ENCODE measurements at places on chromosomes 6 and 20.

DNA sequence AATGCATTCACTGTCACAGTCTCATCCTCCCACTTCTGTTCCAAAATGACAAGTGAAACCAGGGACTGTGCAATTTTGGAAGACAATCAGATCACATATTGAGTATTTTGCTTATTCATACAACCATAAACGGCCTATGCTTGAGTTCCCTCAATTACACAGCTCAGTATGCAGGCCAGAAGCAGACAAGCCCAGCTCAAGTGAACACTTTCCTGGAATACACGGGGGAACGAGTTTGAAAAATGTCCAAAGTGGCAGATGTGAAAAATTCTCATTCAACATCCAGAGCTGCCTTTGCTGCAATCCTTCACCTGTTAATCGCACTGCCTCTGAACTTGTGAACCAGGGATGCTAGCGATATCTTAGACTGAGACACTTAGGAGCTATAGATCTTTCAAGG is 190.2 kb downstream of the COL9A1 start:
- no peak for DNase-seq

DNA sequence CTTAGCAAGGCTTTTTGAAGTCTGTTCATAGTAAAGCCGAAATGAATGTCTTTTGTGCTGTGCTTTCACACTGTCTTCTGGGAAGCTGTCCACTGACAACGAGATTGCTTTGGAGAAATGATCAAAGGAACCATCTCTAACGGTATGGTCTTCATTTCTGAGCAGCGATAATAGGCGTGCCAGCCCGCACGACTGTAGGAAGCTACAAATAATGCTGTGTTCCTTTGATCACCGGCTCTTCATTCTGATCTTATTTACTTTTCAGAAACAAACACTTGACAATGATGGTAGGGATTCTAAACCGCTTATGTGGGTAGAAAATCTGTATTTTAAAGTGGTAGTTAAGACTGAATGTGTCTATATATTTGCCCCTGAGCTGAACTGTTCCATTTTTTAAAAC is 306.6 kb upstream of the EXOC2 start:
- DNase-seq: no peak

DNA sequence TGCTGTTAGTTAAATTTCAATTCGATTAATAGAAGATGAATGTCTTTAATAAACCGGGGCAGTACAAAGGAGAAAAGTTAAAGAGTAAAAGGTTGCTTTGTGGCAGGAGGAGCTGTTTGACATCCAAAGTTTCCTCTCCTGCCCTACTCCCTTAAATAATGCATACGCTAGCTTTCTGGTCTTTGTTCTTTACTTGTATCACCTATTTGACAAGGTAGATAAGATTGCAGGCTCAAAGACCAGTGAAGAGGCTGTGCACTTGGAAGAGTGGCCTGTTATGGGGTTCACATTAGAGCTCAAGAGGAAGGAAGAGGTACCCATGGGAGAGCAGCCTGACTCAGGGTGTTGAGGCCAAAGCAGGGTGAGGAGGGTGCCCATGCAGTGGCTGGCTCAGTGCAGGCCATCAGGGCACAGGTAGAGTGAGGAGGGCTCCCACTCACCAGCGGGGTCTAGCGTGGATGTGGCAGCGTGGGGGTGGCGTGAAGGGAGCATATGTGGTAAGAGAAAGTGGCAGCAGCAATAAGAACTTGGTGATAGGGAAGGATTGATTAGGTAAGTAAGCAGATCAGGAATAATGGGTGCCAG is 29.3 kb upstream of the KLHL31 start:
- DNase-seq: no peak

DNA sequence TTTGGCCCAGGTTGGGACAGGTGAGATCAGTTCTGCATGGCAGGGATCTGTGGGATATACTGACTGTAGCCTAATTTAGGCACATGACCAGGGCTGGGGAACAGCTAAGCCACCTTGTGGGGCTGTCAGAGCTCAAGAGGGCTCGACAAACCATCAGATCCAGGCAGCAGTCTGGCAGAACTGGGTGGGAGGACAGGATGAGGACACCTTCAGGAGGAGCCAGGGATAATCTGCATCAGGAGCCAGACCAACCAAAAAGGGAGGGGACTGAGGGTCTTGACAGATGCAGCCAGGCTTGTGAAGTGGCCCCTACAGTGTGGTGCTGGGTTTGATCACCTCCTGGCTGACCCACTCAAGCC is 123.4 kb downstream of the MAFB start:
- no peak for DNase-seq

DNA sequence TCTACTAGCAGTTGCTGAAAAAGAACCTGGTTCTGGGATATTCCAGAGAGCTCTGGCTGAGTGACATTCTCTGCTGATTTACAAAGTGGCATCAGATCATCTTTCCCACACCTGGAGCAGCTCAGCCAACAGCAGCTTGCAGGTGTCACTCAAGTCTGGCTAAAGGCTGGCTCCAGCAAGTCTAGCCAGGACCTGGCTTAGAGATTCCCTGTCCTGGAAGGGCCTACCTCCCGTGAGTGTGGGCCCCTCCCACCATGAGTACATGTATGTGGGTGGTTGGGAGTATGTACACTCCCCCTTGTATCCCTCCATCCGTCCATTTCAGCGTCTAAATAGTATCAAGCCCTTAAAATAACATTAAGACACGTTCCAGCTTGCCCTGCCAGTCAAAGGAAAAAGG is 539.3 kb upstream of the ID4 start:
- no peak for DNase-seq

DNA sequence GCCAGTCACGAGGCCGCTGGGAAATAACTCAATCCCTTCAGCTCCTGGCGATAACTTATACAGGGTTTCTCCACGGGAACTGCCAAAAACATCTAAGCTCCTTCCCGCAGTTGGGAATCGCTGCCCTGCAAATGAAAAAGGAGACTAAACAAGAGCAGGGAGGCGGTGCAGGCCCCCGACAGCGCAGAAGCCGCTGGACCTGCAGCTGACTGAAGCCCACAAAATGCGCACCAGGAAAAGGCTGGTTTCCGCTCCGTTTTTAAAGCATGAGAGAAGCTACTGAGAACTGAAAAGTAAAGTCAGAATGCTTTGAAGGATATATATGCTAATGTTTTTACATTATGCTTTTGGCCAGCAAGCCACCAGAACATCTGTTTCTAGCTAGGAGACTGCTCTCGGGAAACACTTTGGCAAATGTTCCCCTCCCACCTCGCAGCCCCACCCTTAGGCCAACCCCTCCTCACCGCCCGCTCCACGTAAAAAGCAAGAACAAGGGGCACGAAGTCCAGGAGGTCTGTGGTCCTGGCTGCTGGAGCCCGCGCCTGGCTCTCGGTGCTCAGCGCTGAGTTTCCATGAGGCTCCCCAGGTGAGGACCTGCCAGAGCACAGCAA is 90.5 kb downstream of the SOD2 start:
- no peak for DNase-seq

GRCh38 chr6:137305691-137306090 is 86.5 kb upstream of the IFNGR1 start:
- no peak for DNase-seq

GRCh38 chr6:137903933-137904821 is 37.1 kb downstream of the TNFAIP3 start:
- DNase-seq: no peak

DNA sequence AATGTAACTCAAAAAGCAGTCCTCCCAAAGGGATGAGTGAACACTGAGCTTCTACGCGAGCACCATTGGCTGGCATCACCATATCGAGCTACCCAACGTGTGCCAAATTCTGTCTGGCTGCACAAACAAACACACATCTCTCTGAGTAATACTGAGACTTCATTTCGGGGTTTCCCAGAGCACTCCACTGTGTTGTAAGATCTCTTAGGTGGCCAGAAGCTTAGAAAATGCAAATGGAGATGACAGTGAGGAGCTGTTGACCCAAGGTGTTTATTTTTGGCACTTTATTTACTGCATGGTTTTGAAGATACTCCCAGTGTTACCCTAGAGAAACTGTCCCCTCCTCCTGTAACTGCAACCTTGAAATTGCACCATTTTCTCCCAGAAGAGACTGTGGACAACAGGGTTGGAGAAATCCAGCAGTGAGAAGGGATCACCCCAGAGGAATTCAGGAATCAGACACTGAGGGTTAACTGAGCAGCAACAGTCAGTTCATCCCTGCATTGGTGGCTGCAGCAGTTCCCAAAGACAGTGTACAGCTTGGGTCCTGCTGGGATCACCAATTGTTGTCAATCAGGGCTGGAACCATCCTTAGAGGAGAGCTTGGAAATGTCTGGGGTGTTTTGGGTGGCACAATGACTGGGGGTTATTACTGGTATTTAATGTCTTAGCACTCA is 1.0 kb upstream of the RIPOR2 start:
- DNase-seq: no peak

GRCh38 chr6:46888031-46888430 is 33.7 kb downstream of the ADGRF5 start:
- no peak for DNase-seq

Data from stimulated activated CD8-positive, alpha-beta memory T cell treated with anti-CD3 and anti-CD28 coated beads, Interleukin-7, amount 100 ng/mL, for 1 hour (primary cell).